ENCODE measurements at places on chromosomes 16 and 17.

- DNase-seq, result no peak
Measured at GRCh38 chr16:56038564-56039098, 152.7 kb upstream of the GNAO1 start.

DNA sequence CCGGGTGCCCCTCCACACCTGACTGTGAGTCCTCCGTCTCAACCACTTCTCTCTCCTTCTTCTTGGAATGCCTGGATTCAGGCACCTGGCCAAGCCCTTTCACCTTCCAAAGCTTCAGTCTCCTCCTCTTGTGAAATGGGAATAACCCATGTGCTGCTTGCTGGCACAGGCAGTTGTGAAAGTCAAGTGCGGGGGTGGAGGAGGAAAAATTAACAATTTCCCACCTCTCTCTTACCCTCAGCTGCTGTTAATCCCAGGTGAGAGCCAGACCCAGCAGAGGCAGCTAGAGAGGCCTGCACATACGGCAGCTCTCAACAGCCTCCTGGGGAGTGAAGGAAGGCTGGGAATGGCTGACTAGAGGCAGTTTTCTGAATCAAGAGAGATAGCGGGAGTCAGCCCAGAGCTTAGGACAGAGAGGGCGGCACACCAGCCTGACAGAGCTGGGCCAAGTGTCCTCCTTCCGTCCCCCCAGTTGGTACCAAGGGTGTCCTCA is 77.9 kb upstream of the LGALS9 start:
- DNase-seq, result no peak

GRCh38 chr16:88065747-88066142 is 114.5 kb downstream of the BANP start:
- no peak for DNase-seq

DNA sequence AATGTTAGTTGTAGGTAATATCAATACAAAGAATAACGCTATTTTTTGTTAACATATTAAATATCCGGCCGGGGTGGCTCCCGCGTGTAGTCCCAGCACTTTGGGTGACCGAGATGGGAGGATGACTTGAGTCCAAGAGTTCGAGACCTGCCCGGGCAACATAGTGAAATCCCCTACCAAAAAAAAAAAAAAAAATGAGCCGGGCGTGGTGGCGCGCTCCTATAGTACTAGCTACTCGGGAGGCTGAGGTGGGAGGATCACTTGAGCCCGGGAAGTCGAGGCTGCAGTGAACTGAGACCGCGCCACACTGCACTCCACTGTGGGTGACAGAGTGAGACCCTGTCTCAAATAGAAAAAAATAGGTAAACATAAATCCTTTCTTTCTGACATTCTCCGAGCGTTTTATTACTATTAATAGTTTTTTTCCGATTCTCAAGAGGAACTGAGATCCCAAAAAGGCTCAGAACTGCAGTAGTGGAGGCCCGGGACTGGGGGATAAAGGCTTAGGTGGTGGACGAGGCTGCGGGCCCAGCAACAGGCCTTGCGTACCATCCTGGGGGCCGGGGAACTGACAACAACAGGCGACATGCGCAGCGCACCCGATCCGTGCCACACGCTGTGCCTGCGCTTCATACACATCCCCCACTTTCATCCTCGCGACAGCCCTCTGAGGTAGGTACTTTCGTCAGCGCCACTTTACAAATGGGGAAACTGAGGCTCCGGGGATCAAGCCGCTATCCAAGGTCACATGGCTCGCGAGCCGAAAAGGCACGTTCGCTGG is 919 bp downstream of the N4BP1 start:
- DNase-seq, result peak; percentile 23

DNA sequence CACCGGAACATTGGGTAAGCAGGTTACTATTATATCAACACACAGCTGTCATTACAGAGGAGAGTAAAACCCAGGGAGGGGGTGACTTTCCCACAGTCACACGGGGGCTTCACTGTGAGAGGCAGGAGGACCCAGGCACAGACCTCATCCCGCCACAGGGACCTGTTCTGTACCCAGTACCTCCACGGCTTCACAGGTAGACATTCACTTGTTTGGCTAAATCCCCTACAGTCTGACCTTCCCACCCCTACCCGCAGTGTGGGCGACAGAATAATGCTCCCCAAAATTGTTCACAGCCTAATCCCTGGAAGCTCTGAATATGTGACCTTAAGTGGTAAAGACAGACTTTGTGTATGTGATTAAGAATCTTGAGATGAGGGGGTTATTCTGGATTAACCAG is 16.5 kb downstream of the LITAF start:
- no peak for DNase-seq

DNA sequence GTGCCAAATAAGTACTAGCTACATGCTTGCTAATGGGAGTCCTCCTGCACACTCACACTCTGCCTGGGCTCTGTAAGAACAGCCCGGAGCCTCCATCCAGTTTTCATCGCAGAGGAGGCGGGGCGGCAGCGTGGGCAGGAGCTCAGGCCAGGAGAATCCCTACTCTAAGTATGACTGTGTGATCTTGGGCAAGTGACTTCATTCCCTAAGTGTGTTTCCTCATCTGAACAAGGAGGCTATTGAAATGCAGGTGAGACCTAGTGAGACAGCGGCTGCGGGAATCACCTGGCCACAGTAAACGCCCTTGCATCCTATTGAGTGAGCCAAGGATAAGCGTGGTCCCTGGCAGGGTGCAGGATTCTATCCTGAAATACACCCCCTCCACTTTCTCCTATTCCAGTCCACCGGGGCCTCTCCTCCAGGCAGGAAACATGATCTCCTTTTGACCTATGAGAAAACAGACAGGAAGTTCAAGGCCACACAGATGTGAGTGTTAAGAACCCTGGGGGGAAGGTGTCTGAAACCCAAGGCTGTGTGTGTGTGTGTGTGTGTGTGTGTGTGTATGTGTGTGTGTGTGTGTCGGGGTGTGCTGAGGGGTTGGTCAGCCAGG is 5.2 kb upstream of the RAI1 start:
- no peak for DNase-seq

- DNase-seq, result no peak
Measured at GRCh38 chr16:49556249-49556605, 182.6 kb downstream of the C16orf78 start.

DNA sequence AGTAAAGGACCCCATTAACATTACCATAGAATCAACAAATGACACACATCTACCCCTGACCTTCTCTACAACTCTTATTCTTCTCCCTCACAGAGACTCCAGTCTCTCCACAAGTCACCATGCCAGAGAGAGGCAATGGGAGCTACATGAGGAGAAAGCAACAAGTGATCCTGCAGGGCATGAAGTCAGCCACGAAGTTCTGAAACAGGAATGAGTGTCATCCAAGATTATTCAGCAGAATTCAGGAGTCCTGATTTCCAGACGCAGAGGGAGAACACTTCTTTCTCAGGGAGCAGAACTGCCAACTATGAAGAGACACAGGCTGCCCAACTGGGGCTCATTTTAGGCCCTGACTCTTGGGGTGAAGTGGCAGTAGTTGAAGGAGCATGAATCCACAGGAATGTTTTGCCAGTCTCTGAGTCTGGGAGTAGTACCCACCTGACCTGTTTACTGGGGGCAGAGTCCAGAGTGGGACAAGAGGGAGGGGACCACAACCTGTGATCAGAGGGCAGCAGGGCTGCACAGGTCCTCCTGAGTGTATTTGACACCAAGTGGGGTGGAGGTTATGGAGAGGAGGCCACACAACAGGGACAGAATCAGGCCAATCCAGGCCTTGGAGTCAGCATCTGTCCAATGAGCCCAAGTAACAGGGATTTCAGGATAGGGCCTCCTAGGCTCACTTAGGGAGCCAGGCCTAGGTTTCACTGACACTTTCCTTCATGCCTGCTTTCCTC is 2.4 kb upstream of the MTMR4 start:
- no peak for DNase-seq

- DNase-seq, result no peak
Measured at GRCh38 chr16:56258508-56259424, 67.5 kb downstream of the GNAO1 start.

GRCh38 chr17:78252111-78252634 is 20.7 kb downstream of the TMEM235 start:
- DNase-seq, result peak; percentile 72

- DNase-seq, result no peak
Measured at GRCh38 chr16:79188115-79188738, 412.3 kb downstream of the MAF start.
